Umbilical cord (tissue), 2 donors: ENCODE measurements at places on chromosomes 2 and 18.

- no peak for DNase-seq
These were observed 160.5 kb upstream of the EPC2 start for GRCh38 chr2:148484066-148484465.

DNA sequence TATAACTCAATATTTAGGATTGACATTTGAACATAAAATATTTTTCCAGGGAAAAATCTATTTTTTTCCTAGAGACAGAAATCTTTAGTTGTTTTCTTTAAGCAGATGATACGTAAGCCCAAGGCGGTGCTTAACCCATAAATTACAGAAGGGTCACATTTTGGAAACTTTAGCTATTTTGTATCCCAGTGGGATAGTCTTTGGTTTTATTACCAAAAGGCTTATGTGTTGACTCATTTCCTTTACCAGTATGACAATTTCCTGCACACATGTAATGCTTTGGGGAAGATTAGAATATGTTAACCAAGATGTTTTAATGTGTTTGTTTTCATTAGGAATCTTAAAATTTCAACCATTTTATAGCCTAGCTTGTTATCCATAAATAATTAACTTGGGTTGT lies 24.8 kb downstream of the DYNC1I2 start:
- DNase-seq: peak; percentile 21

- peak; percentile 8 for DNase-seq
These were observed 290.7 kb upstream of the DDX18 start for GRCh38 chr2:117523711-117524238.

- DNase-seq: no peak
These were observed 30.5 kb downstream of the ZNF516 start for GRCh38 chr18:76464281-76465259.

GRCh38 chr2:154455166-154455565 lies 243.3 kb upstream of the KCNJ3 start:
- DNase-seq: peak; percentile 9

- no peak for DNase-seq
These were observed 465.0 kb downstream of the CCDC85A start for GRCh38 chr2:56648802-56649201.

DNA sequence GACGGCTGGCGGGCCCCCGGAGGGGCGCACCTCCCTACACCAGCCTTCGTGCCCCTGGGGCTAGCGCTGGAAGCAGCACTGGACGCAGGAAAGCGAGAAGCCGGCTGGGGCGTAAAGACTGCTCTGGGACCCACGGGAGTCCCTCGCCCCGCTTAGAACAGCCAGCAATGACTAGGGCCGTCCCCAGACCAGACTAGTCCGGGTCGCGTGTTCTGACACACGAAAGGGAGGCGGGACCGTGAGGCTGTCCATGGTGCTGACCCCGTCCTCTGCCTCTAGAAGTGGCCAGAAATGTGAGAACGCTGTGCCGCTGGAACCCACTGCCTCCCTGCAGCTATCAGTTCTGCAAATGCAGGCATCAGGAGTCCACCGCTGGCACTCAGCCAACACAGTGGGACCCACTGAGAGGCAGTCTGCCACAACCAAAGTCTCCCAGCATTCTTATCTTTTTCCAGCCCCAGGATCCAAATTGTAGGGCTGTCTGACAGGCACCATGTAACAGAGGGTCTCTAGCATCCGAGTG lies at the start of gene UCN:
Gene UCN, minus strand, starts transcription at position 87 of the 523 bp plus-strand sequence. CDS start 550 bp downstream, outside the sequence.
- peak; percentile 58 for DNase-seq

DNA sequence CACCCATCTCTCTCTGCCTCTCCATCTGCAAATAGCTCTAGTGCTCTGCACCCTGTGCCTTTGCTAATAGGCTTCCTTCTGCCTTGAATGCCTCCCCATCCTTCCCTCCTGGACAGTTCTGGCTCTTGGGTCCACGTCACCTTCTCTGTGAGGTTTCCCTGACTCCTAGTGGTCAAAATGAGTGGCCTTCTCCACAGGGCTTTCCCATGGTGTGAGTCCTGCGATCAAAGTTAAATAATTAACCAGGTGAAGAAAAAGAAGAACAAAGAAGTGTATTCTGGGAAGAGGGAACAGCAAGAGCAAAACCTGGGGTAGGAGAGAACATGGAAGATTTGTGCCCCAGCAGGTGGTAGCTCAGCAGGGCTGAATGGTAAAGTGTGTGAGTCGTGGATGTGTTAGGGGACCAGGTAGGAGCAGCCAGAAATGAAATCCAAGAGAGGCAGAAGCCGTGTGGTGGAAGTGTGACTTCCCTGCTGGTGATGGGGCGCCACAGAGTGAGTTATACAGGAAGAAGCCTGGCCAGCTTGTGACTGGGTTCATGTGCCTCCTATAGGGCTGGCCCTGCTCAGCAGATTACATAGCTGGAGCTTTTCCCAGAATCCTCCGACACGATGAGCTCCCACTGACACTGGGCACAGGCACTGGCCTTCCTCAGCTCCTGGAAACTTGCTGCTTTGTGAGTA lies 93.8 kb upstream of the LDAH start:
- peak; percentile 69 for DNase-seq

DNA sequence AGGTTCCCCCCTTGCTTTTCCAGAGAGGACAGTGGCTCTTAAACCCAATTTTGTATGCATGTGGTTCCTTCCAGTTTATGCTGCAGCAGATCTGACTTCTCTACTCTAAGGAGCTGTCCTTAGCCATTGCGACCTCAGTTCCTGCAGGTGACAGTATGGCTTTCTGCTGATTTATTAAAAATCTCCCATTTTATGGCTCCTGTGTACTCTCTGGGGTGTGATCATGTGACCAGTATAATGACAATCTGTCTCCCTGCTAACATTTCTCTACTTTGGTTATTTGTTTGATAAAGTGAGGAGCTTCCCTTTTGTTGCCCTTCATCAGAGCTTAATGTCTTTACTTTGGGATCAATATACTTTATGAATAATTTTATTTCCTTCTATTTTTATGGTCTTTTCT lies 148.7 kb upstream of the VRK2 start:
- DNase-seq: no peak

GRCh38 chr18:37668971-37669747 lies 103.6 kb upstream of the CELF4 start:
- peak; percentile 23 for DNase-seq

- DNase-seq: peak; percentile 36
These were observed 1.3 kb downstream of the ATP8B1 start for GRCh38 chr18:57801761-57802212.

GRCh38 chr2:21102356-21102755 lies 21.4 kb upstream of the TDRD15 start:
- no peak for DNase-seq

GRCh38 chr18:63155169-63155852 lies 164.3 kb downstream of the BCL2 start:
- peak; percentile 56 for DNase-seq

GRCh38 chr2:13578547-13578946 lies 861.8 kb downstream of the TRIB2 start:
- no peak for DNase-seq

- no peak for DNase-seq
These were observed 711.2 kb upstream of the SALL3 start for GRCh38 chr18:78268226-78268988.
